ENCODE measurements at places on chromosomes 6 and 20.

DNA sequence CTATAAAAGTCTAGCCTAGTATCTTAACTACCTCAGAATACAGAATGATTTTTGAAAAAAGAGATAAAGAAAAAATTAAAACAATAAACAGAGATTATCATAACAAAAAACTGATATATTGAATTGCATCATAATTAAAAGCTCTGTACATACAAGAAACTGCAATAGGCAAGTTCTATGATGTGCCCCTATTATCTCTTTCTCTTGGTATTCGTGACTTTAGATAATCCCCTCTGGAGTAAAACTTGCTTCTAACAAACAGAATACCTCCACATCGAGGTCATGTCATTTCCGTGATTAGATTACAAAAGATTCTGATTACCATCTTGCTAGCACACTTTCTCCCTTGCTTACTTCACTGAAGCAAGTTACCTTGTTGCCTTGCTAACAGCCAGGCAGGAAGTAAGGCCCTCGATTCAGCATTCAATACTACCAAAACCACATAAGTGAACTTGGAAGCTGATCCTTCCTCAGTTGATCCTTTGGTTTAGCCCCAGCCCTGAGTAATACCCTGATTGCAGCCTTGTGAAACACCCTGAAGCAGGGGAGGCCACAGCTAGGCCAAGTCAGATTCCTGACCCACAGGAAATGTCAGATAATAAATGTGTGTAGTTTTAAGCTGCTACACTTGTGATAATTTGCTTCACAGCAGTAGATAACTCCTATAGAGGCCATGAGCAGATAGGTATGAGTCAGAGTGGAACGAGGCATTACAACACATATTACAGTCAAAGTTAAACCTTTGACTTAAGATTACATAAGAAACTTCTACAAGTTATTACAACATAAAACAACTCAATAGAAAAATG is 53.7 kb upstream of the TMX4 start:
- peak; percentile 52 for DNase-seq

DNA sequence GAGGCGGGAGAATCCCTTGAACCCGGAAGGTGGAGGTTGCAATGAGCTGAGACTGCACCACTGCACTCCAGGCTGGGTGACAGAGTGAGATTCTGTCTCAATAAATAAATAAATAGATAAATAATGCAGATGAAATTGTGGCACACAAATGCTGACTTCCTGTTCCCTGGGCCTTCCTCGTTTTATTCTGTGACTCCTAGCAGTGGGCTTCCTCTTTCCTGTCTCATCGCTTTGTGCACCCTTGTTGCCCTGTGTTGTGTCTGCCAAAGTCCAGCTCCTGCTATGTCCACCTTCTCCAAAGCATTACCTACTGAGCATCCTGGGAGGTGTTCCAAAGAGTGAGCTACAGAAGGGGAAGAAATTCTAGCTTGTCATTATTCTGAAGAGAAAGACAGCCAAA is 100.2 kb upstream of the TIAM2 start:
- no peak for DNase-seq

- no peak for DNase-seq
Observed at GRCh38 chr6:138987080-138987642, 892 bp downstream of the REPS1 start.

GRCh38 chr6:146028252-146028795 is 538 bp upstream of the GRM1 start:
- peak; percentile 2 for DNase-seq

- DNase-seq, result no peak
Observed at GRCh38 chr6:67887747-67888545, 747.1 kb upstream of the ADGRB3 start.

DNA sequence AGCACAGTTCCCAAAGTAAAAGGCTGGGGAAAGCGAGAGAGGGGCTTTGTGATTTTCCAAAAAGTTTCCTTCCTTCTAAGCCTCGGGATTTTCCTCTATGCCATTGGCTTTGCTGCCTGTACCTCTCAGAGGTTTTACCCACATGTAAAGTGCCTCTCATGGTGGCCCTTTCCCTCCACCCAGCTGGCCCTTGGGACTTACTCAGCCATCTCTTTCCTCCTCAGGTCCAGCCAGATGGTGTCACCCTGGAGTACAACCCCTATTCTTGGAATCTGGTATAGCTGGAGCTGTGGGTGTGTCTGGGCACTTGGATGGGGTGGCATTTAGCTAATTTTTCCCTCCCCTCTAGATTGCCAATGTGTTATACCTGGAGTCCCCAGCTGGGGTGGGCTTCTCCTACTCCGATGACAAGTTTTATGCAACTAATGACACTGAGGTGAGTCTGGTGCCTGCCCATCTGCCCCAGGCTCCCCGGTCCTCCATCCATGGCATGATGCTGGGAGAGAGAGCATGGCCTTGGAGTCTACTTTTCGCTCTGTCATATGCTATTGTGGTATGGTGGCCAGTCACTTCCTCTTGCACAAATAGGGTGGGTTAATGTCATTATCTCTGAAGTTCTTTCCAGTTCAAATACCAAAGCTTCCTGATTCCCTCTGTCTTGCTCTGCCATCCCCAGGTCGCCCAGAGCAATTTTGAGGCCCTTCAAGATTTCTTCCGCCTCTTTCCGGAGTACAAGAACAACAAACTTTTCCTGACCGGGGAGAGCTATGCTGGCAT is 1.1 kb downstream of the CTSA start:
- no peak for DNase-seq

- DNase-seq, result no peak
Observed at GRCh38 chr20:37500311-37500710, 20.7 kb upstream of the NNAT start.

GRCh38 chr20:237929-238328 is 10.9 kb downstream of the DEFB129 start:
- no peak for DNase-seq

- no peak for DNase-seq
Observed at GRCh38 chr20:36720510-36720909, 25.4 kb downstream of the NDRG3 start.

GRCh38 chr6:436308-437036 is 44.9 kb downstream of the IRF4 start:
- DNase-seq, result peak; percentile 75

GRCh38 chr6:27495386-27496135 is 22.7 kb upstream of the ZNF184 start:
- DNase-seq, result peak; percentile 51

GRCh38 chr6:142945049-142945445 is at the start of gene HIVEP2:
TSS of gene HIVEP2 (minus strand) at chr6:142945176. CDS start at chr6:142774738, 170,438 bp downstream.
- DNase-seq, result peak; percentile 71

- DNase-seq, result no peak
Observed at GRCh38 chr6:118263921-118264486, 284.1 kb upstream of the PLN start.

- DNase-seq, result no peak
Observed at GRCh38 chr6:16676376-16676775, 84.9 kb downstream of the ATXN1 start.

GRCh38 chr20:20293691-20294385 is 74.1 kb upstream of the INSM1 start:
- no peak for DNase-seq

DNA sequence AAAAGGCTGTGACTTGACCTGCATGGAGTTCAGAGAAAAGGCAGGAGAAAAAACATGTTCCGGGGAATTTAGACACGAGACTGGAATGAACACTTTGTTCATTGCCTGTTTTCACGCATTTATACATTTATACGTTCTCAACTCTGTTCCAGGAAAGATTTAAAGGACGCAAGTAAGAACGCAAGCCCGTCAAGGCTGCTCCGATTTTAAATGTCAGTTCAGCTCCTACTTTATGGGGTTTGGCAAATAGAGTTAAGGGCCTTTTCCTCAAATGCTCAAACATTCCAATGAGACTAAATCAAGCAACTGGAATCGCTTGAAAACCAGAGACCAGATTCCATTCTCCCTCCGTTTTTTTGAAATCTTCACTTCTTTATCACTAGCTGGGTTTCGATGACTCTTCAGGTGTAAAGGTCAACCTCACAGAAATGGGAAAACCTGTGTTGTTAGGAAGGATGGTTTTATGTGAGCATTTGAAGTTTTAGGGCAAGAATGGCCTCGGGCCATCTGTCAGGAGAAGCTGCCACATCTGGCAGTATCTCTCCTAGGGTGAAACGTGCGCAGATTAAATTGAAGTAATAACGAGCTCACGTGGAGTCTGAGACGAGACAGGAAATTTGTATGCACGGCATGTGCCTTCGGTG is 24.9 kb downstream of the TTLL2 start:
- DNase-seq, result no peak

GRCh38 chr6:111768431-111768770 is 104.9 kb downstream of the FYN start:
- DNase-seq, result no peak

DNA sequence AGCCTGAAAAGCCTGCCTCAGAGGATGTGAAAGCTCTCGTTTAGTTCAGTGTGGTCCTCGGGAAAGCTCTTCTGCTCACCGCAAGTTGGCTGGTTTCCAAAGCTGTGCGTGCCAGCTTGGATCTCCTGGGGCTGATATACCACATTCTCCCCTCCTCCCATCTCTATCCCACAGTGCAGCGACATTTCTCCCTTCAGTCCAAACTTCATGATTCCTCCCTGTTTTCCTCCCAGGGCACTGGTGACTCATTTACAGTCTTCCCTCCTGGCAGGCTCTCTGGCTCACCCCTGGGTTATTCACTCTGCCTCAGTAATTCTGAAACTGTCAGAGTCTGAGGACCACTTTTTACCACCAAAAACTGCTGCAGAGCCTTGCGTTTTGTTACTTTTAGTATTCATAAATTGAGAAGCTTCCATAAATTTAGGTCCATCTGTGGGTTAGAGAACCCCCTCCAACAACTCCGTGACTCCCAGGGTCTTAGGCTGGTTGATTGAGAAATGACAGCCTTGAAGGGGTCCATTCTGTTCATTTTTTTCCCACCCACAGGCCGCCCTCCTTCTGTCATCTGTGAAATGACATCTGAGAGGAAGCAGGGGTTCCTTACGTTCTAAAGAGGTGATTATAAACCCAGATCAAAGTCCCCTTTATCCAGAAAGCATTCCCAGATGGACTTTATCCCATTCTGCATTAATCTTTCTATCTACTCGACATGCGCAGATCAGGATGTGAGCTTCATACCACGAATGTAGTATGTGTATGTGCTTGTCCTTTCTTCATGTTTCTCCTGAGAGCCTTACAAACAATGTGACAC is 6.1 kb downstream of the TRIM10 start:
- peak; percentile 77 for DNase-seq

DNA sequence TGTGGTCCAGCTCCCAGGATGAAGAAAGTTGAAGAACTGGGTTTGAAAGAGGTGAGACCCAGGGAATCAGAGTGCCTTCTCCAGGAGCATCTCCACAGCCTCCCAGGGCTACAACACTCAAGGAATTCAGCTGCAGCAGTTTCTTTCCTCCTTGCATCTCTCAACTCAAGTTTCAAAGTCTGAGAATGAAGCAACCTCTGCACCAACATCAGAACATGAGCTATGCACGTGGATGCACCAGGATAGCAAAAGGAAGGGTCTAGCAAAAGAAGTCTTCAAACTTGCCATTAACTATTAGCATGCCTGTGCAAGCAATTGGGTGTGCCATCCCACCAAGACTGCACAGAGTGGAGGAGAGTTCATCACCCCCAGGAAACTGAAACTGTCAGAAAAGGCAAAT is 193.9 kb downstream of the OTOR start:
- DNase-seq, result no peak

DNA sequence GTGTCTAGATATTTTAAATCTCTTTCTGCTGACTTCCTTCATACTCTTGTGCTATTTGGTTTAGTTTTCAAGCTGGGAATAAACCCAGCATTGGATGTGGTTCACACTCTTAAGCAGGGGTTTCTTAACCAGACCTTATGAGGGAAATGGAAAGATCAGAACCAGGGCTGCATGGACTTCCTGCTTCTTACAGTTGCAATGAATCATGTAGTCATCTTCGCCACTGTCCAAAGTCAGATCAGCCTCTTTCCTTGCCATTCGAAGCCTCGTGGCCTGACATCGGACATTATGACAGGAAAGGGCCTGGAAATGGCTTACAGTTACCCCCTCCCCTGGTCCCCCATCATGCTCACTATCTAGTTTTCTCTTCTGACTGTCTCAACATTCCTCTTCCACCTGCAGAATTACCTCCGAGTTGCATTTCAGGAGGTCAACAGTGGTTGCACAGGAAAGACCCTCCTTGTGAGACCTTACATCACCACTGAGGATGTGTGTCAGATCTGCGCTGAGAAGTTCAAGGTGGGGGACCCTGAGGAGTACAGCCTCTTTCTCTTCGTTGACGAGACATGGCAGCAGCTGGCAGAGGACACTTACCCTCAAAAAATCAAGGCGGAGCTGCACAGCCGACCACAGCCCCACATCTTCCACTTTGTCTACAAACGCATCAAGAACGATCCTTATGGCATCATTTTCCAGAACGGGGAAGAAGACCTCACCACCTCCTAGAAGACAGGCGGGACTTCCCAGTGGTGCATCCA is 16.8 kb upstream of the NAA20 start:
- DNase-seq, result no peak

GRCh38 chr20:57678340-57678739 is 31.5 kb downstream of the PMEPA1 start:
- no peak for DNase-seq

GRCh38 chr6:48087448-48087847 is 23.5 kb downstream of the PTCHD4 start:
- no peak for DNase-seq

DNA sequence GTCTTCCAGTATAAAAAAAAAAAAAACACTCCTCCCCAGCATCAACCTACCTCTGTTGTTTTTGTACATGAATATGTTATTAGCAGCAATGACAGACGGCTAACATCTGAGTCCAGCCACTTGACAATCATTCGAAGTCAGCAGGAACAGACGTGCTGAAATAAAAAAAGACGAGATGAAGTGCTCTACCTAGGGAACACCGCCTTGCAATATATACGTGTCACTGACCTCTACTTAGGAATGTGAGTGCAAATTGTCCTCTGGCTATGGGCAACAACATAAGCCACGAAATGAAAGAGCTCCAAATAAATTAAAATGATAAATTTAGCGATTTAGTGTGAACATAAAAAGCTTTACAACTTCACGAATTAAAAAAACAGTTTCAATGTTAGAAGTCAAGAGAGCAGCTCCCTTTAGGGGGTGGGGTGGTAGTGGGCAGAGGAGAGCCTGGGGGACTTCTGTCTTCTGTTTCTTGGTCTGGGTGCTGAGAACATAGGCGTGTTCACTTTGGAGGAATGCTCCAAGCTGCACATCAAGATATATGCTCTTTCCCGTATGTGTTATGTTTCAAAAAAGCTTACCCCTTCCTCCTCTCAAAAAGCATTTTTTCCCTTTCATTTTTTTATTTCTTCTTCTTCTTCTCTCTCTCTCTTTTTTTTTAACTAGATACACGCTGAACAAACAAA is 23.3 kb downstream of the EDN1 start:
- no peak for DNase-seq

- peak; percentile 71 for DNase-seq
Observed at GRCh38 chr6:118709859-118710350, 58.5 kb upstream of the CEP85L start.

DNA sequence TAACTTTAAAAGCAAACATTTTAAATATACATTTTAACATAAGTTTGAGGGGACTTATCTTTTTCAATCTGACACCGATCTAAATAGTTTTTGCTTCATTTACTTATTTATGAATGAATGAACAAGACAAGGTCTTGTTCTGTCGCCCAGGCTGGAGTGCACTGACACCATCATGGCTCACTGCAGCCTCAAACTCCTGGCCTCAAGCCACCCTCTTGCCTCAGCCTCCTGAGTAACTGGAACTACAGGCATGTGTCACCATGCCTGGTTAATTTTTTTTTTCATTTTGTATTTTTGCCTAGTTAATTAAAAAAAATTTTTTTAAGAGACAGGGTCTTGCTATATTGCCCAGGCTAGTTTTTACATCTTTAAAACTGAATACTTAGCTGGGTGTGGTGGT is 25.4 kb downstream of the FBXO9 start:
- no peak for DNase-seq

- DNase-seq, result no peak
Observed at GRCh38 chr6:158850807-158851115, 31.6 kb upstream of the EZR start.

- DNase-seq, result peak; percentile 57
Observed at GRCh38 chr6:138572167-138572875, 73.0 kb upstream of the NHSL1 start.
